ENCODE measurements at places on chromosomes 6 and 20.

GRCh38 chr6:72811971-72812421 is 190.1 kb downstream of the KCNQ5 start:
- DNase-seq = no peak

GRCh38 chr6:137094411-137095008 is 49.7 kb upstream of the IL20RA start:
- peak; percentile 27 for DNase-seq

- DNase-seq = no peak
These were observed 76.7 kb upstream of the CLDN20 start for GRCh38 chr6:155187106-155187505.

GRCh38 chr6:161232010-161232409 is 41.9 kb downstream of the AGPAT4 start:
- no peak for DNase-seq

- DNase-seq = peak; percentile 28
These were observed 106.5 kb downstream of the ATP9A start for GRCh38 chr20:51661609-51662178.

DNA sequence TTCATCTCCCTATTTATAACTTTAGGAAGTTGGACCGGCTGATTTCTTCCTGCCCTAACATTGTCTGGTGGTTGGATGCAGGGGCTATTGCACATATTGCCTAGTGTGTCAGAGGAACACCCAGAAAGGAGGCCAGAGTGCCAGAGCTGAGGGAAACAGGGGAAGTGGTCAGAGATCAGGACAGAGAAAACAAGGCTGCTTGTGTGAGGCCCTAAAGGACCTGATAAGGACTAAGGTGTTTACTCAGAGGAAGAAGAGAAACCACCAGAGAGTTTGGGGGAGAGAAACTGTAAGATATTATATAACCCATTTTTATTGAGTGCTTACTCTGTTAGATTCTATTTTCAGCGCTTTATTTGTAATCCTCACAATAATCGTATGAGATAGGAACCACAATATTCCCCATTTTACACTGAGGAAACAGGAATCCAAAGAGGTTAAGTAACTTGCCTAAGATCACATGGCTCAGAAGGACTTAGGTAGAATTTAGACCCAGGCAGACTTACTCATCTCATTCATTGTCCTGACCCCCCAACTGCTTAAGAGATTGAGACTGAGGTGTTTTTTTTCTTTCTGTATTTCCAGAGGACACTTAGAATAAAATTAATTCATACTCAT is 54.0 kb upstream of the REV3L start:
- DNase-seq = no peak
